Mucosa of descending colon (tissue), 3 donors: ENCODE measurements at places on chromosomes 7 and 10.

- DNase-seq = peak; percentile 92
Measured at GRCh38 chr7:27095897-27096767, at the start of gene HOXA1. Gene HOXA1, minus strand, starts transcription at chr7:27096000. Its CDS starts 88 bp downstream, at chr7:27095912.

DNA sequence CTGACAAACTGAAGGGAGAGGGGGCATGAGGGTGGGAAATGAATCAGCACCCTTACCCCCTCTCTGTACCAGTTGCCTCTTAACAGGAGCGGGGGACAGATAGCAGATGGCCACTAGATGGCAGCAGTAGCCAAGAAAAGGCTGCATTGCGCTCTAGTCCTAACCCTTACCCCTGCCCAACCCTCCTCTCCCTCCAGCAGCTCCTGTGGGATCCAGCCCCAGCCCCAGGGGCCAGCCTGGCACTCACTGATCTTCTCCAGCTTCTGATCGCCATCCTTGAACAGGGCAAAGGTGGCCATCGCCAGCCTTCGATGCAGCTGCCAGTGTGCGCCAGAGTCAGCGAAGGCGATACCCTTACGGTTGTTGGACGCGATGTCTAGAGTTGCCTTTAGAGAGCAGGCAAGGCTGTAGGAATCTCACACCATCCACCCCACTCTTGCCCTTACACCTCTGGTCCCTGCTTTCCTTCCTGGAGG lies 2.2 kb downstream of the CYP17A1 start:
- DNase-seq = peak; percentile 87

DNA sequence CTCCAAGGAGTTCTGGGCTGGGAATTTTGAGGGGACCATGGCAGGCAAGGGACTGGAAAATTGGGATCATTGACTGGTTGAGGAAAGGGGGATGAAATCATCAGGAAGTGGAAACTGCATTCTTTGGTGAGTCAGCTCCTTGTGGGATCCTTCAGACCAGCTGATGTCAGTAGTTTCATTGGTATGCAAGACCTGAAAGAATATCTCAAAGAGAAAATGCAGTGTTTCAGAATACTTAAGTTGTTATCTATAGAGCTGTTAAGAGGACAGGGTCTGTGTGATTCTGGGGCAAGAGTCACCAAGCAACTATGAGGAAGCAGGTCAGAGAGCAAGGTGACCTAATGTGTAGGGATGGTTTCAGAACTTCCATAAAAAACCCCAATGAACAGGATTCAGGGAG lies 595.9 kb upstream of the AUTS2 start:
- no peak for DNase-seq

DNA sequence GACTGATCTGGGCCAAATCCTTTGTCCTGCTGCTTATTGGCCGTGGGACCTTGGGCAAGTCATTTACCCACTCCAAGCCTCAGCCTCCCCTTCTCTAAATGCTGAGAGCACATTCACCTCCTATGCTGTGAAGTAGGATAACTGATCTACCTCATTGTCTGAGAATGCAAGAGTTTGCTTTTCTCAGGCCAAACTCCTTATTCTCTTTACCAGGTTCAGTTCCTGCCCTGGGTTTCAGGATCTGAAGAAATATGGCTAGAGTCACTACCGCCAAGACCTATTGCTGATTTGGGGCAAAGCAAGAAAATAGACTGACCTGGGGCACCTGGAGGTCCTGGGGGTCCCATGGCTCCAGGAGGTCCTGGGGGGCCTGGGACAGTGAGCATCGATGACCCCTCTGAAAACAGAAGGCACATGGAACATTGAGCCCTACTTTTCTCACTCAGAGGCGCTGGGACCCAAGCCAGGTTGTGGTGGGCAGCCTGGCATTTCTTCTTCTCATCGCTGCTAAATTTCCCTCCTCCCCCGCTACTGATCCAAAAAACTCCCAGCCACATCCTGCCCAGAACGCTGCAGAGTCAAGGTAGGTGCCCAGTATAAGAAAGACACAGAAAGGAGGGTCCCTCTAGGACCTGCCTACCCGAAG lies 42.4 kb downstream of the COL17A1 start:
- no peak for DNase-seq

DNA sequence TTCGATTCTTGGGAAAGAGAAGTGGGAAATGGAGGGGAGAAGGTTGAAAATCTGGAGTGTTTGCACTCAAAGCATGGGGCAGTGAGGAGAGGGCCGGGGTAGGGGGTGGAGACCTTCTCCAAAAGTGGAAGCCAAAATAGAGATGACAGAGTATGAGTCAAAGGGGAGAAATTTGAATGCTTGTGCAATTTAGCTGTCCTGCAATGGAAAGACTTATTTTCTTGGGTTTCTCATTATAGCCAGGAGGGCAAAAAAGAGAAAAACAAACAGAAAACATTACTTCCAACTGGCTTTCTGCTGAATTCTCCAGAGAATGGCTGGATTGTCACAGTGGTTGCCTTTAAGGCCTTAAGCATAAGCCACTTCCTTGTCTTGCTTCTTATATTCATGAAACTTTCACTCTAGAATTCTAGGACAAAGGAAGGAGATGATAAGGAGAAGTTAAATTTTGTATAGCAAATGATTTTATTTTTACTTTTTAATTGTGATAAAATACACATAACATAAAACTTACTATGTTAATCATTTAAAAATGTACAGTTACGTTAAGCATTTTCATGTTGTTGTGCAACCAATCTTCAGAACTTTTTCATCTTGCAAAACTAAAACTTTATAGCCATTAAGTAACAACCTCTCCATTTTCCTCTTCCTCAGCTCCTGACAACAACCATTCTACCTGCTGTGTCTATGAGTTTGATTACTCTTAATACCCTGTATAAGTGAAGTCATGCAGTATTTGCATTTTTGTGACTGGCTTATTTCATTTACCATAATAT lies 100.2 kb downstream of the GPR85 start:
- no peak for DNase-seq

DNA sequence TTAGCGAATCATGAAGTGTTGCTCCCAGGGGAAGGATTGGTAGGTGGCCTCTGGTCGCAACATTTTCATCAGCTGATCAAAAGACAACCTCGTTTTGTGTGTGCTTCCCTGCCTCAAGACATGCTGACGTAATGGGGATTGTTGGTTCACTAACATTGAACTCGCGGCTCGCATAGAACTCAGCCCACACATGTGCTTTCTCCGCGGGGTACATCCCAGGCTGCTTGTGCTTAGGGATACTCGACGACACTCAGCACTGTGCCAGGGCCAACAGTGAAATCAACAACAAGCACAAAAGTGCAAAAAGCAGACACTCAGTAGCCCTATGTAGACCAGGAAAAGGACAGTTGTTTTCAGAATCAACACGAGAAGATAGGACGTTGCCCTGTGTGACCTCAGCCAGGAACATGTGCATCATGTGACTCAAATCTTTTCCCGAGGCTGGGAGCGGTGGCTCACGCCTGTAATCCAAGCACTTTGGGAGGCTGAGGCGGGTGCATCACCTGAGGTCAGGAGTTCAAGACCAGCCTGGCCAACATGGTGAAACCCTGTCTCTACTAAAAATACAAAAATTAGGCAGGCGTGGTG lies 20.8 kb downstream of the WIPI2 start:
- no peak for DNase-seq
